SJSA1 (cell line): ENCODE measurements at places on chromosomes 3 and 15.

DNA sequence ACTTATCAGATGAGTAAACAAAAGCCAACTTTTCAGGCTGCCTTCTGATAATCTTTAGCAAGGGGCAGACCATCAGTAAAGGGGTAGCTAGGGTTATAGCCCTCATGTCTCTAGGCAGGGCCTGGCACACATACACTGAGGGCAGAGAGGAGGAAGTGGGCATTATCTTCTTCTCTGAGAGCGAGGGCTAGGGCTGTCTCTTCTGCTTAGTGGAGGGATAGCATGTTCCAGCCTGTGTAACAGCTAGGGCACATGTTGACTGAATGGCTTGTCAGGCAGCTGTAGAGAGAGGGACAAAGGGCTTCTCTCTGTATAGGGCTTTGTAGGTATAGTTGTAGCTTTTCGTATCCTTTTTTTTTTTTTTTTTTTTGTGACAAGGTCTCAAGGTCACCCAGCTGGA is 17.8 kb downstream of the CRTC3 start:
- H3K27ac ChIP-seq: no peak overlapping the region
- H3K36me3 ChIP-seq: peaks cover 2% of the 10 kb centered on the region; the same call in 1 of the 2 replicates
- H3K27me3 ChIP-seq: no peaks in the 10 kb centered on the region
- DNase-seq: no peak

GRCh38 chr3:195209847-195210265 is 61.1 kb downstream of the XXYLT1 start:
- DNase-seq: no peak
- H3K36me3 ChIP-seq: no peaks in the 10 kb centered on the region
- peak overlapping the region; percentile 73 for H3K27ac ChIP-seq
- no peaks in the 10 kb centered on the region for H3K27me3 ChIP-seq

DNA sequence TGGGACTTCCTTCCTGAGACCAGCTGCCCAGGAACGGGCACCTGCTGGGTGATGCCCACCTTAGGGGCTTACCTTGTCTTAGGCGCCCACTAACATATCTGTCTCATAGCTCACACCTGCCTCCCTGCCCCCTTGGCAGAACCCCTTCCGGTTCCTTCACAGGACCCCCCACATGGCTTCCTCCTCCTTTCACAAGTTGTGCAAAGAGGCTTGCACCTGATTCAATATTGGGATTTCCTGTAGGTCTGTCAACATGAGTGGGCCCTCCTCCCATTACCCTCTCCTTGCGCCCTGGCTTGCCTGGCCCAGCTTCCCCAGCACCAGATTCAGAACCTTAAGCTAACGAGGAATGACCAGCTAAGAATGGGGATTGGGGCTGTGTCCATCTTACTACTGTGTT is 633 bp downstream of the THPO start:
- no peak for DNase-seq
- no peaks in the 10 kb centered on the region for H3K36me3 ChIP-seq
- H3K27ac ChIP-seq: no peak overlapping the region
- H3K4me3 ChIP-seq: no peak overlapping the region
- H3K4me1 ChIP-seq: peaks cover 6% of the 10 kb centered on the region

GRCh38 chr3:108403686-108404345 is 106.6 kb downstream of the MYH15 start:
- H3K36me3 ChIP-seq: no peaks in the 10 kb centered on the region
- no peaks in the 10 kb centered on the region for H3K27me3 ChIP-seq
- H3K4me3 ChIP-seq: no peak overlapping the region
- no peak for DNase-seq
- H3K4me1 ChIP-seq: no peaks in the 10 kb centered on the region

- no peak for DNase-seq
- H3K4me1 ChIP-seq: peaks cover 22% of the 10 kb centered on the region
- no peak overlapping the region for H3K4me3 ChIP-seq
- H3K27me3 ChIP-seq: no peaks in the 10 kb centered on the region
- no peaks in the 10 kb centered on the region for H3K36me3 ChIP-seq
- no peak overlapping the region for H3K27ac ChIP-seq
Observed at GRCh38 chr3:55720614-55721013, 233.5 kb upstream of the WNT5A start.

DNA sequence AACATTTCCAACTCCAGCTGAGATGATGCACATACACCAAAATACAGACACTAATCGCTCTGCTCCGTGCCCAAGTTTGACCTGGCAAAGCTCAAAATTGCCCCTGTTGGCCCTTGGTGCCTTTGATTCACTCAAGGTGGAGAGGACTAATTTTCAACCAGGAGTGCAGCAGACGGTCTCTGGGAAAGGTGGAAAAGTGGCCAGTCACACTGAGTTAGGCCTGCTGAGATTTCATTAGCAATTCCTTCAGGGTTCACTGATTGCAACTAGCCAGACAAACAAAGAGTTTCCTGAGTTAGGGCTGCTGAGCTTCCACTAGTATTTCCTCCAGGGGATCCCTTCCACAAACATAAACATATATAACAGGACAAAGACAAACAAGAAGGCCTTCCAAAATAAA is 28.7 kb upstream of the LHFPL4 start:
- H3K4me3 ChIP-seq: no peak overlapping the region
- H3K4me1 ChIP-seq: no peaks in the 10 kb centered on the region
- H3K36me3 ChIP-seq: no peaks in the 10 kb centered on the region
- no peak for DNase-seq

- peak; percentile 89 for DNase-seq
- no peak overlapping the region for H3K4me3 ChIP-seq
- H3K4me1 ChIP-seq: peaks cover 52% of the 10 kb centered on the region
- no peaks in the 10 kb centered on the region; the same call in 1 of the 2 replicates for H3K36me3 ChIP-seq
Observed at GRCh38 chr15:85412956-85413854, 32.8 kb downstream of the AKAP13 start.

GRCh38 chr3:87503900-87504498 is 227.6 kb upstream of the POU1F1 start:
- H3K27ac ChIP-seq: no peak overlapping the region
- no peak overlapping the region for H3K4me3 ChIP-seq
- H3K27me3 ChIP-seq: no peaks in the 10 kb centered on the region
- H3K36me3 ChIP-seq: no peaks in the 10 kb centered on the region
- H3K4me1 ChIP-seq: no peaks in the 10 kb centered on the region

GRCh38 chr15:88776646-88777045 is 26.6 kb upstream of the ACAN start:
- no peaks in the 10 kb centered on the region for H3K4me1 ChIP-seq
- no peak overlapping the region for H3K4me3 ChIP-seq
- no peak overlapping the region for H3K27ac ChIP-seq
- no peaks in the 10 kb centered on the region for H3K36me3 ChIP-seq
- no peaks in the 10 kb centered on the region; the same call in 1 of the 2 replicates for H3K27me3 ChIP-seq

GRCh38 chr15:44999105-44999504 is 23.9 kb upstream of the SORD start:
- H3K27me3 ChIP-seq: no peaks in the 10 kb centered on the region
- H3K36me3 ChIP-seq: no peaks in the 10 kb centered on the region
- DNase-seq: no peak
- no peak overlapping the region for H3K4me3 ChIP-seq
- no peaks in the 10 kb centered on the region for H3K4me1 ChIP-seq

GRCh38 chr3:127820221-127820825 is 2.0 kb downstream of the MGLL start:
- peaks cover 39% of the 10 kb centered on the region for H3K4me1 ChIP-seq
- no peak overlapping the region for H3K4me3 ChIP-seq
- H3K27me3 ChIP-seq: no peaks in the 10 kb centered on the region

DNA sequence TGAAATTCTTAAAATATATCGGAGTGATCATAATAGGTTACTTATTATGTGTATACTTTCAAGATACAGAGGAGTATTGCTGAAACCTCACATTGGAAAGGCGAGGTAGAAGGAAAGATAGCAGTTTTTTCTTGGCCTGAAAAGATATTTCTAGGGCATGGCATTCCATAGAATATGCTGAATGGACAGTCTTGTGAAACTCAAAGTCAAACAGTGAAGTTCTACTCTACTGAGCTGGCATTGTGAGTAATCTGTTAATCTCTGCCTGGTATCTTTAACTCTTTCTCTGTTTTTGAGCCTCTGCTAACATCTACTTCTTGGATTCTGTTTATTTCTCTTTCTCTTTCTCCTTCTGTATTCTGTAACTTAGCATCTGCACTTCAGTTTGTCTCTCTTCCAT is 176.3 kb upstream of the ZBTB20 start:
- no peak overlapping the region for H3K27ac ChIP-seq
- H3K4me1 ChIP-seq: peaks cover 13% of the 10 kb centered on the region
- no peak for DNase-seq
- no peaks in the 10 kb centered on the region for H3K36me3 ChIP-seq
- H3K27me3 ChIP-seq: no peaks in the 10 kb centered on the region

- no peak overlapping the region for H3K4me3 ChIP-seq
- H3K4me1 ChIP-seq: peaks cover 82% of the 10 kb centered on the region
- no peak for DNase-seq
- peak overlapping the region; percentile 81 for H3K27ac ChIP-seq
- peaks cover 53% of the 10 kb centered on the region for H3K36me3 ChIP-seq
Observed at GRCh38 chr3:14411988-14412387, 9.6 kb downstream of the SLC6A6 start.

DNA sequence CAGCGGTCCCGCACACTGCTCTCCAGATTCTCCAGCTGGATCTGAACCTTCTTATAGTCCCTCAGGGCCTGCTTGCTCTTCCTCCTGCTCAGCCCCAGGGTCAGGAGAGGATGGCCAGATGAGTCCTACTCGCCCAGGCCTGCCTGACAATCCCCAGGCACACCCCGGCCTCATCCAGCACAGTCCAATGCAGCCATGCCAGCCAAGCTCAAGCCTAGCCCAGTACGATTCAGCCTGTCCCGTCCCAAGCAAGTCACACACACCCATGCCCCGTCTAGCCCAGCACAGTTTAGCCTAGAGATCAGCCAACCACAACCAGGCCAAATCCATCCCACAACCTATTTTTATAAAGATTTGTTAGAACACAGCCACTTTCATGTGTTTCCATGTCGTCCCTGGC is 16.8 kb downstream of the PLXNB1 start:
- H3K36me3 ChIP-seq: no peaks in the 10 kb centered on the region
- H3K27ac ChIP-seq: no peak overlapping the region
- no peaks in the 10 kb centered on the region for H3K4me1 ChIP-seq
- no peak for DNase-seq
- H3K4me3 ChIP-seq: no peak overlapping the region

GRCh38 chr3:127834771-127835170 is 12.5 kb upstream of the MGLL start:
- no peak overlapping the region for H3K4me3 ChIP-seq
- H3K4me1 ChIP-seq: no peaks in the 10 kb centered on the region
- H3K27me3 ChIP-seq: no peaks in the 10 kb centered on the region
- no peak overlapping the region for H3K27ac ChIP-seq

DNA sequence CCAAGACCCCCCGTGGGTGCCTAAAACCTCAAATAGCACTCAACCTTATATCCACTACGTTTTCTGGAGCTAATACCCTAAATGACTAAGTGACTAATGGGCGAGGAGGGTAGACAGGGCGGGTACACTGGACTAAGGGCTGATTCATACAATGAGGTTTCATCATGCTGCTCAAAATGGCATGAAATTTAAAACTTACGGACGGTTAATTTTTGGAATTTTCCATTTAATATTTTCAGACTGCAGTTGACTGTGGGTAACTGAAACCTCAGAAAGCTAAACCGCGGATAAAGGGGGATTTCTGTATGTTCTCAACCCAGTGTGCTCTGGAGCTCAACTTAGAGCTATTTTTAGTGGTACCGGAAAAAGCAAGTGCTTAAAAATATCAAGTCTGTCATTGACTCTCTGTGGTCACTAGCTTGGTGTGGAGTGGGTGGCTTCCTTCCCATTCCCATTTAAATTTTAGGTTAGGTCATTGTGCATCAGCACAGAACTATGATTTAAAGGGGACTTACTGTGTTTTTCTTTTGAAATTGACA is 72.9 kb downstream of the LRRC28 start:
- no peaks in the 10 kb centered on the region for H3K27me3 ChIP-seq
- peak overlapping the region; percentile 89 for H3K27ac ChIP-seq
- H3K4me1 ChIP-seq: peaks cover 36% of the 10 kb centered on the region
- H3K4me3 ChIP-seq: peak overlapping the region; percentile 2; the same call in 1 of the 2 replicates

GRCh38 chr3:14210843-14211594 is 32.4 kb downstream of the LSM3 start:
- no peaks in the 10 kb centered on the region for H3K27me3 ChIP-seq
- H3K4me1 ChIP-seq: peaks cover 55% of the 10 kb centered on the region
- H3K4me3 ChIP-seq: no peak overlapping the region
- no peaks in the 10 kb centered on the region for H3K36me3 ChIP-seq
- peak; percentile 97 for DNase-seq
- H3K27ac ChIP-seq: peak overlapping the region; percentile 88

GRCh38 chr3:144162042-144162441 is 190.4 kb downstream of the DIPK2A start:
- H3K4me3 ChIP-seq: no peak overlapping the region
- DNase-seq: no peak
- H3K36me3 ChIP-seq: no peaks in the 10 kb centered on the region
- H3K27me3 ChIP-seq: no peaks in the 10 kb centered on the region

DNA sequence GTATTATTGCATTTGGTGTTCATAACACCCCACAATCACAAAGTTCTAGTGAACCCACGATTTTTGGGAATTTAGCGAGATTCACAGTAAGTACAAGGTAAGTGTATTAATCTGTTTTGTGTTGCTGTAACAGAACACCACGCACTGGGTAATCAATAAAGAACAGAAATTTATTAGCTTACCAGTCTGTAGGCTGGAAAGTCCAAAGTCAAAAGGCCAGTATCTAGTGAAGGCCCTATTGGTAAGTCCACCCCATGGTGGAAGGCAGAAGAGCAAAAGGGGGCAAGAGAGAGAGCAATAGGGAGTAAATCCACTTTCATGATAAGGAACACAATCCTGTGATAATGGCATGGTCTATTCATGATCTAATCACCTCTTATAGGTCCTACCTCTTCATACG is 190.3 kb upstream of the KCNMB2 start:
- no peak for DNase-seq
- no peak overlapping the region for H3K4me3 ChIP-seq
- peaks cover 17% of the 10 kb centered on the region for H3K4me1 ChIP-seq
- no peaks in the 10 kb centered on the region for H3K27me3 ChIP-seq
- H3K27ac ChIP-seq: no peak overlapping the region

DNA sequence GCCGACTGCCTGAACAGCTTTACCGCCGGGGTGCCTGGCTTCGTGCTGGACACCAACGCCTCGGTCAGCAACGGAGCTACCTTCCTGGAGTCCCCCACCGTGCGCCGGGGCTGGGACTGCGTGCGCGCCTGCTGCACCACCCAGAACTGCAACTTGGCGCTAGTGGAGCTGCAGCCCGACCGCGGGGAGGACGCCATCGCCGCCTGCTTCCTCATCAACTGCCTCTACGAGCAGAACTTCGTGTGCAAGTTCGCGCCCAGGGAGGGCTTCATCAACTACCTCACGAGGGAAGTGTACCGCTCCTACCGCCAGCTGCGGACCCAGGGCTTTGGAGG is 815 bp downstream of the SPINT1 start:
- H3K36me3 ChIP-seq: no peaks in the 10 kb centered on the region
- H3K4me3 ChIP-seq: peak overlapping the region; percentile 17
- no peak for DNase-seq
- peaks cover 12% of the 10 kb centered on the region for H3K4me1 ChIP-seq

- H3K27me3 ChIP-seq: peaks cover 21% of the 10 kb centered on the region
- no peak for DNase-seq
- H3K27ac ChIP-seq: no peak overlapping the region
- H3K4me1 ChIP-seq: peaks cover 5% of the 10 kb centered on the region
- no peaks in the 10 kb centered on the region for H3K36me3 ChIP-seq
Observed at GRCh38 chr3:32243519-32243918, 5.0 kb downstream of the CMTM8 start.
